ENCODE measurements at places on chromosomes 11 and 22.

DNA sequence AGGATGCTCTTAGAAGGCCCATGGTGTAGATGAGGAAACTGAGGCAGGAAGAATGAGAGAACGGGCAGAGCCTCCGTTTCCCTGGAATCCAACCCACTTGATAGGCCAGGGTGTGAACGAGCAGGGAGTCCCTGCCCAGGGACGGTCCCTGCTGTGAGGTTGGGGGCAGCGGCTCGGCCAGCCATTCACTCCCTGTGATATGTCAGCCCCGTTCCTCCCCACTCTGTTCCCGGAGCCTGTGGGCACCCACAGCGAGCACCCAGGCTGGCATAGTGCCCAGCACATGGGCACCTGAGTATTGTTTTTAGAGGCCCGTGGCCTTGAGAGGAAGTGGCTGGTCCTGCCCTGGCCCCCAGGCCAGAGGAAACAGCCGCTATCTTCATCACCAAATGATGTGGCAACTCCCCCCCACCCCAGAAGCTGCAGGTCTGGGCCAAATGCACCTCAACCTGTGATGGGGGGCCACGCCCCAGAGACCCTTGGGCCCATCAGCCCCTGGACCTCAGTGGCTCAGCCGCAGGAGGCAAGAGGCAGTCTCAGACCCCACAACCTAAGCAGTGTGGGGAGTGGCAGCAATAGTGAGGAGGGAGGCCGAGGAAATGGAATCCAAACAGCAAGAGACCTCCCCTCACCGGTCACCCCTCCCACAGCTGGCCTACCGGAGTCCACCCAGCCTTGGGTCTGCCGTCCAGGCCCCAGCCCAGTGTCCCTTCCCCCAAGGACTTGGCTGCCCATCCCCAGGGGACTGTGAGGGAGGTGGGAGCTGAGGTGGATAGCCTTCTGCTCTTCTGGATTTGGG lies 2.1 kb downstream of the ALDH3B1 start:
- peaks cover 10% of the 10 kb centered on the region for H3K4me1 ChIP-seq
- no peaks in the 10 kb centered on the region for H3K36me3 ChIP-seq
- H3K27ac ChIP-seq, result no peak overlapping the region
- H3K4me3 ChIP-seq, result no peak overlapping the region
- no peaks in the 10 kb centered on the region for H3K27me3 ChIP-seq

DNA sequence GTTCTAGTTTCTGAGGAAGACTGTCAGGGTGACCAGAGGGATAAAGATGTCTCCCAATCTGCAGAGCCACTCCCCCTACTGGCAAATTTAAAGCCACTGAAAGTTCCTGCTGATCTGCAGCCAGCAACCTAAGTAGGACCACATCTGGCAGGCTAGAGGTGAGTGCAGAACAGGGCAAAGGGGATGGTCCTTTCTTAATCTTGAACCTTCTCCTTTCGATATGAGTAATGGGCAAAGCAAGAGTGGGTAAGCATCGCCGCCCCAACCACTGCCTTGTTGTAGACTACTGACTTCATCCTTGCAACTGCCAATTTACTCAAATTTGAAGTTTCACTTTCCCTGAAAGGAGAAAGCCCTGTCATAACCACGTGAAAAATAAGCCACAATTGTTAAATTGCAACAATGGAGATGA lies 30.7 kb downstream of the SCUBE2 start:
- no peaks in the 10 kb centered on the region for H3K36me3 ChIP-seq
- peaks cover 71% of the 10 kb centered on the region for H3K27me3 ChIP-seq
- H3K4me3 ChIP-seq, result no peak overlapping the region
- DNase-seq, result peak; percentile 85
- H3K27ac ChIP-seq, result peak overlapping the region; percentile 29

GRCh38 chr11:34236572-34236971 lies 121.2 kb downstream of the ABTB2 start:
- peaks cover 57% of the 10 kb centered on the region for H3K4me1 ChIP-seq
- H3K27ac ChIP-seq, result no peak overlapping the region
- H3K36me3 ChIP-seq, result no peaks in the 10 kb centered on the region
- DNase-seq, result no peak
- no peak overlapping the region for H3K4me3 ChIP-seq

DNA sequence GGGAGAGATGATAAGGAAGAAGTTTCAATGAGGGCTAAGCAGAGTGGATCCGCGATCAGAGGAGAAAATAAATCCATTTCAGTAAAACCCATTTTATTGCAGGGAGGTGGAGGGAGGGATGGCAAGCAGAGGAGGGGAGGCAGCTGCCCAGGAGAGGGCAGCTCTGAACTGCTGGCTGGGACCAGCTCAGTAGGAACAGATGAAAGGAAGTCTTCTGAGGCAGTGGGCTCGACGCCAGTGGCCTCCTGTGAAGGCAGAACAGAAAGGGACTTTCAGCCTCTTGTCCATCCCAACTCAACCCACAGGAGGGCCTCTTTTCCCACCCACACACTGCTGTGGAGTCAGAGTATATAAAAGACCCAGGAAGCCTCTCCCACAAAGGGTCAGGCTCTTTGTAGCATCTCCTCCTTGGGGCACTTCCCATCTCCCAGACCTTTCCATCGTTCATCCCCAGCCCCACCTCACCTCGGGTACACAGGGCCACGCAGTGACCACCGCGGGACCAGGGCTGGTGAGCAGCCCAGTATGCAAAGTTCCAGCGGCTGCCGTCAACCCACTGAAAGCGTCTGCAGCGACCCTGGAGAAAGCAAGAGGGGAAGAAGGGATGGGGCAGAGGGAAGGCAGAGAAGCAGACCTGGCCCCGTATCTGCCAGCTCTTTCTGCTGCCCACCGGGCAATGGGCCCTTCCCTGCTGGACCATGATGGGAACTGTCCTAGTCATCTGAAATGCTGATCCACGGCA lies 3.0 kb downstream of the PRG2 start:
- H3K36me3 ChIP-seq, result no peaks in the 10 kb centered on the region
- H3K27me3 ChIP-seq, result peaks cover 2% of the 10 kb centered on the region
- no peak overlapping the region for H3K27ac ChIP-seq
- H3K4me1 ChIP-seq, result no peaks in the 10 kb centered on the region
